ENCODE measurements at places on chromosomes 6 and 20.

DNA sequence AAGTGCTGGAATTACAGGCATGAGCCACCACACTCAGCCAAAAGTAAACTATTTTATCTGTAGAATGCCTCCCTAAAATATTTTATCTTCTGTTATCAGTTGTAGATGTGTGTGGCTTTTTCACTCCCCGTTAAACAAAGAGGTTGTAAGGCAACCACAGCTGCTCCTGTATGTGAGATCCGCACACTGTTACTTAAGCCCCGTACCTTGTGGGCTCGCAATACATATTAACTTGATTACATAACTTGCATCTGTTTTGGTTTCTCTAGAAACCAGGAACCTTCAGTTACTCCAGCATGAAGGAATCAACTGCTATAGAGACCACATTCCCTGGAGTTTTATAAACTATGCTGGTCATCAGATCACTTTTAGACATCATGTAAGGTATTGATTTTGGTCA, 420.1 kb upstream of the SLC35B3 start:
- no peak for DNase-seq

- DNase-seq, result no peak
These were observed 6.0 kb upstream of the PRDM1 start for GRCh38 chr6:106079961-106080762.

- no peak for DNase-seq
These were observed 93.6 kb upstream of the AGPAT4 start for GRCh38 chr6:161367472-161367871.

DNA sequence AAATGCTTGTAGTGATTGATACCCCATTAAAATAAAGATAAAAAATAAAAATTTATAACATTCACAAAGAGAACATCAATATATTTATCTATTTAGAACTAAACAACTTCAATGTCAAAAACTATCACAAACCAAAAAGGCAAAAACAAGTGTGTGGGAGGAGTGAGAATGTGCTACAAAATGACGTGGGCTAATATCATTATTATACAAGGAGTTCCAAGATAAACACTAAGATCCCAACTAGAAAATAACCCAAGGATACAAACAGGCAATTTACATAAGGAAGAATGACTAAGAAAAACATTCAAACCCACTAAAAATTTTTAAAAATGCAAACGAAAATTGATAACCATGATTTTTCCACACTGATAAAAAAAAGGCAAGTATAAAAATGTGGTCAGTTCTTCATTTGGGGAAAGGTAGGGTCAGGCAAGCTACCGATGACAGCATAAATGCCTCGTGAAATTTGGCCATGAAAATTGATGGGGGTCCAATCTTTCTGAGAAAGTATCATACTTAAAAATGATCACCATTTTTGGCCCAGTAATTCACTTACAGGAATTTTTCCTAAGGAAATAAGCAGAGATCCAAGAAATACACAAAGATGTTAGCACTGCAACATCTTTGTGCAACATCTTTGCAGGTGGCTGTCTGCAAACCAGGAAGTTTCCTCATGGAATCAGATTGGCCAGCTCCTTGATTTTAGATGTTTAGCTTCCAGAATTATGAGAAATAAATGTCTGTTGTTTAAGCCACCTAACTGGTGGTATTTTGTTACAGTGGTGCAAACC, 140.2 kb downstream of the TMEM200A start:
- no peak for DNase-seq

DNA sequence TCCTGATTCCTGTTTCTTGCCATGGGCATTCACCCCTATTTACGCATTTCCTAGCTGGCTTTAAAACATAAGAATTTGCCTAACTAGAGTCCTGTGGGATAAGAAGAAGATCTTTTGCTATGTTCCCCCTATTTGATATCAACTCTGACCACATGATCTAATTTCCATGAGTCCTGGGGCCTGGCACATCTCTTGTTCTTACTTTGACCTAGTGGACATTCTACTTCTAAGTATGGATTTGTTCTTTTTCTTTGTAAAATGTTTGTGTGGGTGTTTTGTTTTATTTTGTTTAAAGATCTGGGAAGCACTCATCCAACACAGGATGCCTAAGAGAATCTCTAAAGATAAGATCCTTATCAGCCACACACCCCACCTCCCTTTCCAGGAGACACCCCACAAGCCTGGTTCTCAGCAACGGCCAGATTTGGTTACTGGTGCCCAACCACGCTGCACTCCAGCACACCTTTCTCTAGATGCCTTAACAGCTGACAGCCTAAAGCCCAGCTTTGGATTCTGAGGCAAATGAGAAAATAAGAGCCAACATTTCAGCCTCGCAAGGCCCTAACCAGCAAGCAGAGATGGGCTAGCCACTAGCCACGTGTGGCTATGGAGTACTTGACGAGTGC, 74.7 kb downstream of the SLC23A2 start:
- DNase-seq, result no peak

- DNase-seq, result peak; percentile 75
These were observed 198.6 kb upstream of the UST start for GRCh38 chr6:148548065-148548748.

- no peak for DNase-seq
These were observed 4.4 kb upstream of the HLA-DMB start for GRCh38 chr6:32945108-32945760.

DNA sequence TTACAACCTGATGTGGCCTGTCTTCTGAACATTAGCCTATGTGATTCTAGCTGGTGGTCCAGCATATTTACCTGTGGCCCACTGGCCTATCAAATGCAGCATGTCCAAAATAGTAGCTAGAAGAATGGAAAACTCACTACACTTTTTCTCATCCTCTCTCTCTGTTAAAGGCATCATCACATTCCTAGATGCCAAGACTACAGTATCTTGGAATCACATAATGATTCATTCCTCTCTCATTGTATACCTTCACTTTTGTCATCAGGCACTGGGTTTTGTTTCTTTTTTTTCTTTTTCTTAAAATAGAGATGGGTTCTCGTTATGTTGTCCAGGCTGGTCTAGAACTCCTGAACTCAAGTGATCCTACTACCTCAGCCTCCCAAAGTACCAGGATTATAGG, 45.0 kb downstream of the FAM83B start:
- DNase-seq, result no peak

- no peak for DNase-seq
These were observed 31.1 kb downstream of the UTRN start for GRCh38 chr6:144315981-144316861.

DNA sequence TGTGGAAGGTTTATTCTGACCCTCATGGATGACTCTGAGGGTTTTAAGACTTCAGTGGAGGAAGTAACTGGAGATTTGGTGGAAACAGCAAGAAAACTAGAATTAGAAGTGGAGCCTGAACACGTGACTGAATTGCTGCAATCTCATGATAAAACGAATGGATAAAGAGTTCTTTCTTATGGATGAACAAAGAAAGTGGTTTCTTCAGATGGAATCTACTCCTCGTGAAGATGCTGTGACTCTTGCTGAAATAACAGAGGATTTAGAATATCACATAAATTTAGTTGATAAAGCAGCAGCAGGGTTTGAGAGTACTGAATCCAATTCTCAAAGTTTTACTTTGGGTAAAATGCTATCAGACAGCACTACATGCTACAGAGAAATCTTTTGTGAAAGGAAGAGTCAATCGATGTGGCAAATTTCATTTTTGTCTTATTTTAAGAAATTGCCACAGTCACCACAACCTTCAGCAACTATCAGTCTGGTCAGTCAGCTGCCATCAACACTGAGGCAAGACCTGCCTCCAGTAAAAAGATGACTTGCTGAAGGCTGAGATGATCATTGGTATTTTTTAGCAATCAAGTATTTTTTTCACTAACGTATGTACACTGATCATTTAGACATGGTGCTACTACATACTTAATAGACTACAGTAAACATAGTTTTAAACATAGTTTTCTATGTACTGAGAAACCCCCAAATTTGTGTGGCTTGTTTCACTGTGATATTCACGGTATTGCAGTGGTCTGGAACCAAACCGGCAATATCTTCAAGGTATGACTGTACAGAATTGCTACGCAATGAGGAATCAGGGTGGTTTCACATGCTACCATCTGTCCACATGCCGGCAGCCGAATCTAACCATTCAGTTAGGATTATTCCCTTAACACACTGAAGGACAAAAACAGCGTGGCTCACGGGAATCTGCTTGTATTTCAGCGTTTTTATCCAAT, 149.0 kb downstream of the MYB start:
- peak; percentile 20 for DNase-seq

GRCh38 chr6:113353392-113353791, 503.8 kb upstream of the MARCKS start:
- DNase-seq, result no peak

GRCh38 chr6:7630792-7631191, 40.8 kb downstream of the SNRNP48 start:
- DNase-seq, result no peak

DNA sequence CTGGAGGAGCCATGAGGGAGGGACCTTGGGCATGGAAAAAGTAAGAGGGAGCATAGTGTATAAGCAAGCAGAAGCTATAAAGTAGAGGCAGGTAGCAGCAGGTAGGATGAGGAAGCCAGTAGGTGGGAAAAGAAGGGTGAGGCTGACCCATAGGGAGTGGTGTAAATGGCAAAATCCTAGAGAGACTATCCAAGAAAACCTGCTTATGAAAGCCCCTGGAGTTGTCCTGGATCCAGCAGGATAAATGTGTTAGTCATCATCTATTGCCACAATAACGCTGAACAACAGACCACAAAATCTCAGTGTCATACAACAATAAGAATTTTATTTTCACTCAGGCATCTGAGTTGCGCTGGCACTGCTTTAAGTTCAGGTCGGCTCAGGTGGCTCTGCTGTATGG, 30.2 kb downstream of the CHD6 start:
- DNase-seq, result peak; percentile 74

- no peak for DNase-seq
These were observed 53.0 kb downstream of the SASH1 start for GRCh38 chr6:148395583-148396101.

GRCh38 chr6:166687070-166687878, 60.2 kb upstream of the RPS6KA2 start:
- DNase-seq, result no peak

- no peak for DNase-seq
These were observed 107.2 kb downstream of the MMS22L start for GRCh38 chr6:97175806-97176205.

DNA sequence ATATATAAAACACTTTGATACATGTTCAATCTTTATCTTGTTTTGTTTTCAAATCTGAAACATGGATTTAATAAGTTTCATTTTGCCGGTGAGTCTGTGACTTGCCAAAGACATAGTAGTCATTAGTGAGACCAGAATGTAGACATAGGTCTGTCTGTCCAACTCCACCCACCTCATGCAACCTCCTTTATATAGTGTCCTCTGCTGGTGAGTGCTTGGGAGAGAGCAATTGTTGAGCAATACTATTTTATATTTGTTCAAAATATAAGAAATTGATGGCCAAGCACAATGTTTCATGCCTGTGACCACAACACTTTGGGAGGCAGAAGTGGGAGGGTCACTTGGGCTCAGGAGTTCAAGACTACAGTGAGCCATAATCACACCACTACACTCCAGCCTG, 10.8 kb upstream of the LY86 start:
- no peak for DNase-seq

- DNase-seq, result no peak
These were observed 99.2 kb downstream of the NOL4L start for GRCh38 chr20:32485770-32486478.

DNA sequence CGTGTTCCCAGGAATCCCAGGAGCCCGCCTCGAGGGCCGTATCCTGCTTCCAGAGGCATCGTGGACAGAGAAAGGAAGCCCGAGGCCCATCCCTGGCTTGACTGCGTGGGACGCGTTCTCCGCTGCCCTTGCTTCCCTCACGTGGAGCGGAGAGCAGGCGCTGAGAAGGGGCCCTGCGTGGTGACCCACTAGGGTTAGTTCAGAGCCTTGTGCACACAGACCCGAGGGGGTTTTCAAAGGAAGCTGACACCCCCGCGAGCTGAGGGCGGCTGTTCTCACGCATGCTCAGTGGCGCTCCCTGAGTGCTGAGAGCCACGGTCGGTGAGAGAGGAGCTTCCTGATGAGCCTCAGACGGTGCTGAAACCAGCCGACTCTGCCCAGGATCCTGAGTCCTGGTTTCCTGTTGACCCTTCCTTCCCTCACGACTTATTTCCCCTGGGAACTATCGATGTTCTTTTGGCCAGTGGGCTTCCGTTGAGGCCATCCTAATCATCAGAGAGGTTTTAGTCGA, 28.9 kb upstream of the CCR6 start:
- DNase-seq, result no peak

DNA sequence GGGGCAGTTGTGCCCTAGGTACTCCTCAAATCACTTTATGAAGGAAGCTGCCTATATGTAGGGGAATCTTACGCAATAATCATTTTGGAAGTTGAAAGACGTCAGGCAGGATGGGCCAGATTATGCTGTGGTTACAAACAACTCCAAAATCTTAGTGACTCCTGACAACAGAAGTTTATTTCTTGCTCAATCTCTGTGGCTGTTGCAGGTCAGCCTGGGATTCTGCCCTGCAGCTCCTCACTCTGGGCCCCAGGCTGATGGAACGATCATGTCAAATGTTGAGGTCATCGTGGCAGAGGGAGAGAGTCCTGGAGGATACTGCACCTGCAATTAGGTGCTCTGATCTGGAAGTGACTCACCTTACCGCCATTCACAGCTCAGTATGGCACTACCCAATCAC, 88.4 kb downstream of the ZDHHC14 start:
- DNase-seq, result no peak

DNA sequence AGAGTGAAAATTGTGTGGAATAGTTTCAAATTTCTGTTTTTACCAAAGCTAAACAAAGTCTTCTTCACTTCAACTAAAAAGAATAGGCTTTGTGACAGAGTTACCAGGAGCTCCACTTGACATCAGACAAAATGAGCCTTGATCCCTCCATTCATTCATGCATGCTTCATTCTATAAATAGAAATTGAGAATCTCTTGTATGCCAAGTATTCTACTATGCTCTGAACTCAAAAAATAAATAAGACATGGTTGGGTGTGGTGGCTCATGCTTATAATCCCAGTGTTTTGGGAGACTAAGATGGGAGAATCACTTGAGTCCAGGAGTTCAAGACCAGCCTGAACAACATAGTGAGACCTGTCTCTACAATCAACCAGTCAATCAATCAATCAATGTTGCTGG, 236.6 kb upstream of the FAM83B start:
- no peak for DNase-seq

GRCh38 chr20:6051505-6051904, 2.4 kb downstream of the LRRN4 start:
- peak; percentile 76 for DNase-seq

- no peak for DNase-seq
These were observed 4.0 kb downstream of the QKI start for GRCh38 chr6:163418311-163419029.

GRCh38 chr20:46984405-46984804, 89.8 kb downstream of the EYA2 start:
- peak; percentile 69 for DNase-seq

- DNase-seq, result no peak
These were observed 133.8 kb downstream of the ANKRD60 start for GRCh38 chr20:58094698-58095097.

DNA sequence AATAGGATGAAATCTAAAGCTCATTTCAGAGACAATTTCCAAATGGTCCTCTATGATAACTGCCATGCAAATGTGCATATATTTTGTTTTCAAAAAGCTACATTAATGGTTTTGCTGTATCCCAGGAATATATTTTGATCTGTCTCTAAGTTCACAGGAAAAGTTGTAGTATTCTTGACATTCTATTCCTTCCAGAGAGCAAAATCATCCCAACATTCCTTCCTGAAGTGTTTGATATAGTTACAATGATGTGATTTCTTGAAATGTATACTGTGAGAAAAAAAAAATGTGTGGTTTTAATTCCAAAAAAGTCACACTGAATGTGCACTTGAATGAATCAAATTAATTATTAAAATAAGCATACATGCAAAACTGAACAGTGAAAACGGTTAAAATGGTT, 996.0 kb upstream of the CITED2 start:
- peak; percentile 57 for DNase-seq
